ENCODE measurements at places on chromosomes 7 and 10.

DNA sequence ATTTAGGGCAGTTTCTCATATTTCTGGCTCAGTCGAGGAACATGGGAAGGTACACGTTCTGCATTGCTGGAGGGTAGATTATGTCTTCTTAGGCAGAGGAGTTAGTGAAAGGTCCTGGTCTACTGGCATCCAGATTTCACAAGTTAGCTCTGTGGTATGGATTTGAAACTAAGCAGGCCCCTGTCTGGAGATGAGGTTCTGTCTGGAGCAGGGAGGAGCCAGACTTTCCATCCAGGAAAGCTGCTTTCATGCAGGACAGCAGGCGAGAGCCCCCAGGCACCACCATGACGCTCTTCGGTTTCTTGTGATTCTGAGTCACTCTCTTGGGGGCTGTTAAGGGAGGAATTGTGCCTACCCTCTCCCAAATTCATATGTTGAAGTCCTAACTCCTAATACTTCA lies 184.3 kb downstream of the KIAA1217 start:
- no peak for DNase-seq

- DNase-seq = no peak
These were observed 27.5 kb upstream of the ETV1 start for GRCh38 chr7:14016950-14017349.

- DNase-seq = no peak
These were observed 251.8 kb downstream of the CRPPA start for GRCh38 chr7:16169537-16169936.

GRCh38 chr10:97788552-97789442 lies 17.0 kb upstream of the SFRP5 start:
- no peak for DNase-seq

- DNase-seq = peak; percentile 51
These were observed 54.4 kb downstream of the MYPN start for GRCh38 chr10:68163735-68164134.

DNA sequence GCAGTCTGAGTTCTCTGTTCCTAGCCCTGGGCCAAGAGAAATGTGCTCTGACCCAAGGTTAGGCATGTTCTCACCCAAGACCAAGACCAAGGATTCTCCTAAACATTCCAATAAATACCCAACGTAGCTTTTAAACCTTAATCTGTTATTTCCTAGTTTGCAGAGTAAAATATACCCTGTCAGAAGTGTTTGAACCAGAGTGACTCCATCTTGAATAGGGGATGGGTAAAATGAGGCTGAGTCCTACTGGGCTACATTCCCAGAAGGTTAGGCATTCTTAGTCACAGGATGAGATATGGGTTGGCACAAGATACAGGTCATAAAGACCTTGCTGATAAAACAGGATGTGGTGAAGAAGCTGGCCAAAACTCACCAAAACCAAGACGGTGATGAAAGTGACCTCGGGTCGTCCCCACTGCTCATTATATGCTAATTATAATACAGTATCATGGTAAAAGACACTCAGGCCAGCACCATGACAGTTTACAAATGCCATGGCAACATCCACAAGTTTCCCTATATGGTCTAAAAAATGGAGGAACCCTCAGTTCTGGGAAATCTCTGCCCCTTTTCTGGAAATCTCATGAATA lies 27.7 kb downstream of the PLXNA4 start:
- no peak for DNase-seq

DNA sequence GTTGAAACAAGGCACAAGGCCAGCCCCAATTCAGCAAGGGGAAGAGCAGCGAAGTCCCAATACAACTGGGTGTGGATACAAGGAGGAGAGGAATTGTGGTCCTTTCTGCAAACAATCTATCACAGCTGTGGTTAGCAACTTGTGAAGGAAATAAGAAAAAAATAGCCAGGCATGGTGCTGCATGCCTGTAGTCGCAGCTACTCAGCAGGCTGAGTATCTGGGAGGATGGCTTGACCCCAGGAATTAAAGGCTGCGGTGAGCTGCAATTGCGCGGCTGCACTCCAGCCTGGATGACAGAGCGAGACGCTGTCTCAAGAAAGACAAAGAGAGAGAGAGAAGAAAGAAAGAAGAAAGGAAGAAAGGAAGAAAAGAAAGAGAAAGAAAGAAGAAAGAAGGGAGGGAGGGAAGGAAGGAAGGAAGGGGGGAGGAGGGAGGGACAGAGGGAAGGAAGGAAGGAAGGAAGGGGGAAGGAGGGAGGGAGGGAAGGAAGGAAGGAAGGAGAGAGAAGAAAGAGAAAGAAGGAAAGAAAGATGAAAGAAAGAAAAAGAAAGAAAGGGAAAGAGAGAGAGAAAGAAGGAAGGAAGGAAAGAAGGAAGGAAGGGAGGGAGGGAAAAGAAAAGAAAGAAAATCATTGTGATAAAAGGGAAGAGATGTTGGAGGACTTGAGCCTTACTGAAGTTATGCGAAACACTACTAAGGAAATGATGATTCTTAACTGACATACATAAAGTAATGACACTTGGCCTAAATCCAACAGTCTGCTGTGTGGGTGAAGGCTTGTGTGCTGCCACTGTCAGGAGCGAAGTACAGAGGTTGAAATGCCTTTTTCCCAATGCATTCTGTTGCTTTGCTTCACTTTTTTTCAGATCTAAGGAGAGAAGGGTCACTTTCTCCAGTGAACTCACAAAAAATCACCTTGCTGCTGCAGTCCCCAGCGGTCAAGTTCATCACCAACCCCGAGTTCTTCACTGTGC lies 117.0 kb upstream of the STK17A start:
- peak; percentile 38 for DNase-seq

DNA sequence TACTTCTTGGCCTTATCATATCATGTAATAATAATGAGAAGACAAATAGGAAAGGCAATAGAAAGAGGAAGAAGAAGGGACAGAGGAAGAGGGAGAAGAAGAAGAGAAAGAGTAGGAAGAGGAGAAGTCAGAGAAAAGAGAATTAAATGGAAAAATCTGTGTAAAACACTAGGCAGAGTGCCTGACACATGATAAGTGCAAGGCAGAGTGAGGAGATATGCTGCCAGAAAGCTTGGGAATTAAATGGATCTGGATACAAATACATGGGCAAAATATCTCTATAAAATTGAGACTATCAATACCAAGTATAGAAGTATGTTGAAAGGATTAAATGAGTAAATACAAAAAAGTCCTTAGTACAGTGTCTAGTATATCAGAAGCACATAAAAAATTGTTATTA lies 124.8 kb downstream of the CACNA2D1 start:
- no peak for DNase-seq

DNA sequence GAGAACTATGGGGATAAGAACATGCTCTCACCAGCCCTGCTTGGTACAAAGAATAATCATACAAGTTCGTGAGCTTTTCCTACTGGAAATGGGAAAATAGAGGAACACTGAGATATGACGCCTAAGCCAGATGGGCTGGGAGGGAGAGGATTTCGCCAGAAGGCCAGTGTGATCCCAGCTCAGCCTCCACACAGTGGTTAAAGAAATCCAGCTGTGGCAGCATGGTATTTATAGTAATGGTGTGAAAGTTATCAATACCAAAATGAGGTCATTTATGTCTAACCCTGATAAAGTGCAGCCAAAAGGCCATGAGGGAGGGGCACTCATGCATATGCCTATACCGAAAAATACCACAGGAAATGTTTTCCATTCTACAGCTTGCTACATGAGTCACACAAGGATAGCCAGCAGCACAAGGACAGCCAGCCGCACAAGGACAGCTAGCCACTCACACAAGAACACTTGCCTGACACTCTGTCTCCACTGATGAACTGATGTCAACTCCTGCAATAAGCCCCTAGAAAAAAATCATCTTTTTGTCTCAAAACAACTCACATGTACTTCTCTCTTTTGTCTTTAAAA lies 49.4 kb downstream of the FRMPD2 start:
- DNase-seq = no peak

- no peak for DNase-seq
These were observed 31.2 kb downstream of the TRRAP start for GRCh38 chr7:98909487-98909886.

DNA sequence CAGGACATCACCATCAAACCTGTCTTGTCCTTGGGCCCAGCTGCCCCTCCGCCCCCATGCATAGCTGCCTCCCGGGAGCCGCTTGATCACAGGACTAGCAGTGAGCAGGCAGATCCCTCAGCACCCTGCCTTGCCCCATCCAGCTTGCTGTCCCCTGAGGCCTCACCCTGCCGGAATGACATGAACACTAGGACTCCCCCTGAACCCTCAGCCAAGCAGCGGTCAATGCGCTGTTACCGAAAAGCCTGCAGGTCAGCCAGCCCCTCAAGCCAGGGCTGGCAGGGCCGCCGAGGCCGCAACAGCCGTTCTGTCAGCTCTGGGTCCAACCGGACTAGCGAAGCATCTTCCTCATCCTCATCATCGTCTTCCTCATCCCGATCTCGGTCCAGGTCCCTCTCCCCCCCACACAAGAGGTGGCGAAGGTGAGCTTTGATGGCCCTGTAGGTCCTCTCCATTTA lies 5.2 kb upstream of the NOLC1 start:
- no peak for DNase-seq

- DNase-seq = no peak
These were observed 83.0 kb downstream of the PARD3 start for GRCh38 chr10:34731885-34732701.

DNA sequence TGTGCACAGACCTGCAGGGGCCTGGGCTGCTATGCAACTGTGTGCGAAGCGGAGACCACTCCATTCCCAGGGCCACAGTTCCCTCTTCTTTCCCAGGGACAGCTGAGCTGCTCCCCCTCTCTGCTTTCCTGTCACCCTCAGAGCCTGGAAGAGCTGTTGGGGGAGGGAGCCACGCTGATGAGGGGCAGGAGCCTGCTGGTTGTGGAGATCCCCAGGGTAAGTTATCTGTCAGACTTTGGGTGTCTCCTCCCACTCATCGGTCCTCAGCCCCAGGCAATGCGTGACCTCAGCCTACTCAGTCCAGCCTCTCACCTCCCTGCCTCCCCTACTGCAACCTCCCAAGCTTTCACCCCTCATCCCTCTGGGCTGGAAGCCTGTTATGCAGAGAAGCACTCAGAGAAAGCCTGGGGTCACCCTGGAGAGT lies 53.5 kb downstream of the ZNF467 start:
- DNase-seq = no peak

DNA sequence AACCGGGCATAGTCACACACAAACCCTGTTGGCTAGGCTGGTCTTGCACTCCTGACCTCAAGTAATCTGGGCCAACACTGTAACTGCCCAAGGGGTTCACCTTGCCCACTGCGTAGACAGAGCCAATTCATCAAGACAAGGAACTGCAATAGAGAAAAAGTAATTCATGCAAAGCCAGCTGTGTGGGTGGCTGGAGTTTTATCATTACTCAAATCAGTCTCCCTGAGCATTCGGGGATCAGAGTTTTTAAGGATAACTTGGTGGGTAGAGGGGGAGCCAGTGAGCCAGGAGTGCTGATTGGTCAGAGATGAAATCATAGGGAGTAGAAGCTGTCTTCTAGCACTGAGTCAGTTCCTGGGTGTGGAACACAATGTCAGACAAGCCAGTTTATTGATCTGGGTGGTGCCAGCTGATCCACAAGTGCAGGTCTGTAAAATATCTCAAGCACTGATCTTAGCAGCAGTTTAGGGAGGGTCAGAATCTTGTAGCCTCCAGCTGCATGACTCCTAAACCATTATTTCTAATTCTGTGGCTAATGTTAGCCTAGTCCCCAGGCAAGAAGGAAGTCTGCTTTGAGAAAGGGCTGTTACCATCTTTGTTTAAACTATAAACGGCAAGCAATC lies 15.6 kb upstream of the FXYD4 start:
- no peak for DNase-seq

DNA sequence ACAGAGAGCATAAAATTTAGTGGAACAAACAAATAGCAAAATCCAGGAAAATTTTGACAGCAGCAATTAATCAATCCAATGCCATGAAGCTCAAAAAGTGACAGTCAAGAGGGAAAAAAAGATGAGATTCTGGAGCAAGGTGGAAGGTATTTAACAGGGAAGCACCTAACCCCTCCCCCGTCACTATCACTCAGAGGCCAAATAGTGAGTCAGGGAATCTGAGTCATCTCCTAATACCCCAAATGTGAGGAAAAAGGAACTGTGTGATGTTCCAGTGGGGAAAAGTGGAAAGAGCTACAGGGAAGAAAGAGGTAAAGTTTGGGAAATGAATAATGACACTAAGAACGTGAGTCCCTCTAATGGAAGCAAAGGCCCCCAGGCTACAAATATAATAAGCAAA lies 113.2 kb upstream of the PHF14 start:
- DNase-seq = no peak

GRCh38 chr7:71429083-71429482 lies 297.1 kb downstream of the GALNT17 start:
- no peak for DNase-seq

DNA sequence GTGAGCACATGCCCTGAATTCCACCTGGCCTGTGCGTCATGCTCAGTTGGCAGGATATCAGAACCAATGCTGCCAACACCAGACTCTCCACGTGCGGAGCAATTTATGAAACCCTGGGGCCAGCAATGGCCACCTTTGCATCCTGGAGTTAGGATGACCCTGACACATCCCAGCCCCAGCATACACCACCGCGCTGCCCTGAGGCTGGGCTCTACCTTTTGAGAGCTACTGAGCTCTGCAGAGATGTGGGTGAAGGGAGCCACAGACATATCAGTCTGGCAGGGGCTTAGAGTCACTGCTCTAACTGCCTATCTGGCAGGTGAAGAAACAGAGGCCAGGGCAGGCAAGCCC lies 41.9 kb downstream of the SYPL1 start:
- no peak for DNase-seq

- peak; percentile 94 for DNase-seq
These were observed 5.1 kb downstream of the COMTD1 start for GRCh38 chr10:75230600-75231038.

GRCh38 chr7:81926154-81926553 lies 156.3 kb upstream of the HGF start:
- DNase-seq = no peak

GRCh38 chr10:107647462-107647861 lies 483.0 kb upstream of the SORCS1 start:
- DNase-seq = no peak

- DNase-seq = no peak
These were observed 11.1 kb downstream of the JMJD1C start for GRCh38 chr10:63454631-63455030.

GRCh38 chr7:73749931-73750776 lies 11.6 kb upstream of the ABHD11 start:
- no peak for DNase-seq

GRCh38 chr10:89926736-89927135 lies 225.3 kb downstream of the KIF20B start:
- no peak for DNase-seq

DNA sequence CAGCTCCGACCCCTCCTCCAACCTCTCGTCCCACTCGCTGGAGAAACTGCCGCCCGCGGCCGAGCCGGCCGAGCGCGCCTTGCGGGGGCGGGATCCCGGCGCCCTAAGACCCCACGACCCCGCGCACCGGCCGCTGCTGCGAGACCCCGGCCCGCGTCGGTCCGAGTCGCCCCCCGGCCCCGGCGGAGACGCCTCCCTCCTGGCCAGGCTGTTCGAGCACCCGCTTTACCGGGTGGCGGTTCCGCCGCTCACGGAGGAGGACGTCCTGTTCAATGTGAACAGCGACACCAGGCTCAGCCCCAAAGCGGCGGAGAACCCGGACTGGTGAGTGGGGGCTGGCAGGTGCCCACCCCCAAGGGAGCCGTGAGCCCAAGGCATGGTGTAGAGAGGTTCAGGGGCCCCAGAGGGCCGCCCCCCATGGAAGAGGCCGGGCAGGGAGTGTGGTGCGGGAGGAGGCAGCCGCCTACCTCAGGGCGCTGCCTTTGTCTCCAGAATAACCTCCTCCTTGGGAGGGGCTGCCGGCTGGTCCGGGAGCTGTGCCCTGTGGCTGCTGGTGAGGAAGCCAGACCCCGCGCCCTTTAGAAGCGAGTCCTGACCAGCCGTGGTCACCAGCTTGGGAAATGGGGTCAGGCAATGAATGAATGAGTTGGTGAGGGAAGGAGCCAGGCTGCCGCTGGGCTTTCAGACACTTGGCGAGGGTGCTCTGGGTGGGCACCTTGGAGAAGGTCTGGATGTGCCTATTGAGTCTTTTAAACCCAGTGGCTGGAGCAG lies 1.3 kb downstream of the FAM20C start:
- peak; percentile 35 for DNase-seq
